ENCODE measurements at places on chromosomes 2 and 18.

- no peak for DNase-seq
These were observed 265.1 kb downstream of the RIT2 start for GRCh38 chr18:42850174-42851083.

DNA sequence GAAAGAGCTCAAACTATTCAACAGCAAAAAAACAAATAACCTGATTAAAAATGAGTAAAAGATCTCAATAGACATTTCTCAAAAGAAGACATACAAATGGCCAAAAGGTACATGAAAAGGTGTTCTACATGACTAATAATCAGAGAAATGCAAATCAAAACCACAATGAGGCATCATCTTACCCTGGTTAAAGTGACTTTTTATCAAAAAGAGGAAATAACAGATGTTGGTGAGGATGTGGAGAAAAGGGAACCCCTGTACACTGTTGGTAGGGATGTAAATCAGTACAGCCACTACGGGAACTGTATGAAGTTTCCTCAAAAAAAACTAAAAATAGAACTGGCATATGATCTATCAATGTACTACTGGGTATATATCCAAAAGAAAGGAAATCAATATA lies 39.8 kb upstream of the TMEM163 start:
- DNase-seq: no peak

GRCh38 chr2:241149675-241149924 lies 328 bp upstream of the PASK start:
- DNase-seq: no peak

- no peak for DNase-seq
These were observed 78.6 kb downstream of the EFEMP1 start for GRCh38 chr2:55844986-55845385.

DNA sequence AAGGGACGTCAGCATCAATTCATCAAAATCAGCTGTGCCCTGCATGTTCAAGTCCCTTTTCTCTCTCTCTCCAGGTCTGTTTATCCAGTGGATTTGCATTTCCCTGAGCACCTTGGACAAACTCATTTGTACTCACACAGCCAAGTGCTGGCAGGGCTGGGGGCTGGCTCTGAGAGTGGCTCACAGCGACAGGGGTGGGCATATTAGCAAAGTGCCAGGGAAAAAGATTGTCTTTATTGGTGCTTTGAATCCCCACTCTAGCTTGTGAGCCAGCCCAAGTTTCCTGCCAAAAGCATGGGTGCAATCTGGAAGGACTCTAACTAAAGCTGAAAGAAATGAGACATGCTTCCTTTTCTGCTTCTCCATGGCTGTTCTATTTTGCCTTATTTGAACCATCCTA lies 56.6 kb downstream of the ACOXL start:
- no peak for DNase-seq

All from lung (tissue), 17 donors.